ENCODE measurements at places on chromosomes 1 and 21.

DNA sequence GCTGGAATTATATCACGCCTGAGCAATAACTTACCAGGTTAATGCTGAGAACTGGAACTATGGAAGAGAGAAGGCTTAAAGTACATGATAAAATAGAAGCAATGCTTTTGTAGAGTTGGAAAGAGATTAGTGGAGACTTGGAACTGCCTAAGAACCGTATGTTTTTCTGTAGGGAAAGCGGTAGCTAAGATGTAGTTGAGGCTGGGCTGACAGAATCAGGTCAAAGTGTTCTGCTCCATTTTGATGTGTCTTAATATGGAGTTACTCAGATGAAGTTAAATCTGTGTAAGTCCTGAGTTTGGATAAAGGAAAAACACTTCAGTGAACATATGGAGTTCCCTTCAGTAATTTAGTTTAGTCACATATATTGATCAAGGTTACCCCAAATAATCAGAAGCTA is 860.9 kb upstream of the CXADR start:
- no peak for DNase-seq

- no peak for DNase-seq
Measured at GRCh38 chr1:170369417-170369816, 162.5 kb upstream of the GORAB start.

- DNase-seq = no peak
Measured at GRCh38 chr1:161954466-161954865, 69.2 kb downstream of the OLFML2B start.

GRCh38 chr1:20787840-20788795 is 1.0 kb upstream of the HP1BP3 start:
- peak; percentile 44 for DNase-seq

DNA sequence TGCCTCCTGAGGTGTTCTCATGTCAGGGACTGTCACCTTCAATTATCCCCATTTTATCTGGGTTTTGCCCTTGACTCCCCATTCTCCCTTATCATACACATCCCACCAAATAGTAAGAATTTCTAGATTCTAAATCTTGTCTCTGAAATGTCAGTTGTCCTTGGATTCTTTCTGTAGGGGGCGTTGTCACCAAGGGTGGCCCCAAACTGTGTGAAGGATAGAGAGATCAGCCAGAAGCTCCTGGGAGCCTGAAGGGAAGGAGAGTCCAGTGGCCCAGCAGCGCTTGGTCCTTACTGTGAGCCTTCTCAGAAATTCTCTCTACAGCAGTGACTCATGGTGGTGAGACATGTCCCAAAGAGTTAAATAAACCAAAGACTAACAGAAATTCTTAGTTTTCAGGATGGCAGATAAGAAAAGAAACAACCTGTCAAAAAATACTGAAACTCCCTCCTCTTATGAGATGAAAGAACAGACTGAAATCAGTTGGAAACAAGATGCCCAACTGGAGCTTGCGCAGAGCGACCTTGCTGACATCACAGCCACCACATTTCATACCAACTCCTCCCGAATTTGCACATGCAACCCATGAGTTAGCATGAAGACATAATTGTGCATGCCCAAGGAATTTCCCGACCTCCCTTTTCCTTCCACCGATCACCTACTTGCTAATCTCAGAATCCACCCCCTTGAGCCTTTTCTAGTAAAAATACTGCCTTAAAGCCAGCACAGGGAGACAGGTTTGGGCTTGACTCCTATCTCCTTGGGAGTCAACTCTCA is 109.8 kb downstream of the ELAVL4 start:
- no peak for DNase-seq

- no peak for DNase-seq
Measured at GRCh38 chr1:224348137-224348536, 8.5 kb upstream of the CNIH4 start.

DNA sequence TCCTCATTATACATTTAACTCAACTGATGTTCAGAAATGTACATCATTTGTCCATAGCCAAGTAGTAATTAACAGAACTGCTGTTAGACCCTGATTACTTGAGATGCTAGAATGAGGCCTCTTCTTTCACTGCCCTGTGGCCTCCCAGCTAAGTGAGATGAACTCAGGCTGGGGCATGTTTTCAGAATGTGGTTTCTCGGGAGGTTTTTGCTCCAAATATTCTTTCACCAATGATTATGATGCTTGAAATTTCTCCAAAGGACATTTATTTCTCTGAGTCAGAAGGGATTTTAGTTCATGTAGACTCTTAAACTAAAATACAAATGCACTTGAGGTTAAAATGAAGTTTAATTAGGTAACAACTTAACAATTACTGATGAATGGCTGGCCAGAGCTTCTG is 34.6 kb upstream of the ADAMTS5 start:
- no peak for DNase-seq

GRCh38 chr1:29903548-29904166 is 667.3 kb downstream of the PTPRU start:
- no peak for DNase-seq

- DNase-seq = peak; percentile 61
Measured at GRCh38 chr1:182069028-182069466, 7.5 kb upstream of the ZNF648 start.

DNA sequence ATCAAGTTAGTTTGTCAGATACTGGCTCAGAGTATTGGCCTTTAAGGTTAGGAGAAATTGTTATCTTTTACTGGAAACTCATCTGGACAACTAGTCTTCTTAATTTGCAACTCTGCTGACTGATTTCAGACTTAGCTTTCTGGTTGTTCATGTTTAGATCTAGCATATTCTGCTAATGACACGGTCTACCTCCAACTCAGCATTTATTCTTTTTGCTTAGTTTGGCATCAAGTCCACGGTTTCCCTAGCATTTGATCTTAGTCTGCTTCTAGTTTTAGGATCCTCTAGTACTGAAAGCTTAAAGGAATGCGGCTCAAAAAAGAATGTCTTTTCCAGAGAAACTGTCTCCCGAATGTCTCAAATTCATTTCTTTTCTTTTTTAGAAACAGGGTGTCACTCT is 75.6 kb upstream of the SLFNL1 start:
- DNase-seq = no peak

DNA sequence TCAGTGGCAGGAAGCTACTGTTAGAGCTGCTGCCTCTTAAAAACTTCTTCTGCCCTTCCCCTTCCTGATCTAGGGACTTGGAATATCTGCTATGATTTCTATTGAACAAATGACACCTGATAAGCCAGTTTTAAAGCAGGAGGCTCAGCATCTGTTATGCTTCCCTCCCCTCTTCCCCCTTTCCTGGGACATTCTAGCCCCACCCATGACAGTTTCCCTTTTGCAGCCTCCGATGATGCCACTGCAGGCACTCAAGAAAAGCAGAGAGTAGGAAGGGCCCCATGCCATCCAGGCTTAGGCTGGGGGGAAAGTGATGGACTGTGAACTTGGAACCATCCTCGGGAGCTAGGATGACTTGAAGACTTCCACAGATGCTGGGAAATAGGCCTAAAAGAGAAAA is 15.1 kb upstream of the EPB41 start:
- DNase-seq = no peak

DNA sequence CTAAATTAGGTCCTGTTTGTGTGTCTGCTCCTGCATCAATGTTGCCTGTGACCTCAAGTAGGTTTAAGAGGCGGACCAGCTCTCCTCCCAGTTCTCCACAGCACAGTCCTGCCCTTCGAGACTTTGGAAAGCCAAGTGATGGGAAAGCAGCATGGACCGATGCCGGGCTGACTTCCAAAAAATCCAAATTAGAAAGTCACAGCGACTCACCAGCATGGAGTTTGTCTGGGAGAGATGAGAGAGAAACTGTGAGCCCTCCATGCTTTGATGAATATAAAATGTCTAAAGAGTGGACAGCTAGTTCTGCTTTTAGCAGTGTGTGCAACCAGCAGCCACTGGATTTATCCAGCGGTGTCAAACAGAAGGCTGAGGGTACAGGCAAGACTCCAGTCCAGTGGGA is 79.9 kb downstream of the PRDM2 start:
- DNase-seq = no peak

GRCh38 chr1:108862698-108863477 is 6.0 kb upstream of the AKNAD1 start:
- DNase-seq = no peak

- DNase-seq = no peak
Measured at GRCh38 chr1:196651079-196651478, 764 bp upstream of the CFH start.

DNA sequence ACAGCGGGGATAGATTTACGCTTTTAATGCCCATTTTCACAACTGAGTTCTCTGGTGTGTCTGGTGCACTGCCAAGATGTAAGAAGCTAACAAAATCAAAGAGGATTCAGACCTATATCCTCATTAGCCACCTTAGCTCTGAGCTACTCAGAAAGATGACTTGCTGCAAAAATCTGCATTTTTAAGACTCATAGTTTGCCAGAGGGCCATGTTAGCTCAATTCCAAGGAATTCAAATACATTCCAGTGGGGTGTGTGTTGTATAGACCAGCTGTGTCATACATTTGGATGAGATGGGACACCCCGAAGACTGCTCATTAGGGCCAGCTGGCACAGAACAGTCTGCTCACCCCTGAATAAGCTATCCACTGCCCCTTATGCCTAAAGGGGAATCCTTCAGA is 8.9 kb downstream of the DENND2D start:
- no peak for DNase-seq

GRCh38 chr1:46180082-46180616 is 3.9 kb upstream of the P3R3URF start:
- DNase-seq = peak; percentile 85

GRCh38 chr1:34852677-34853217 is 6.8 kb downstream of the SMIM12 start:
- peak; percentile 95 for DNase-seq

DNA sequence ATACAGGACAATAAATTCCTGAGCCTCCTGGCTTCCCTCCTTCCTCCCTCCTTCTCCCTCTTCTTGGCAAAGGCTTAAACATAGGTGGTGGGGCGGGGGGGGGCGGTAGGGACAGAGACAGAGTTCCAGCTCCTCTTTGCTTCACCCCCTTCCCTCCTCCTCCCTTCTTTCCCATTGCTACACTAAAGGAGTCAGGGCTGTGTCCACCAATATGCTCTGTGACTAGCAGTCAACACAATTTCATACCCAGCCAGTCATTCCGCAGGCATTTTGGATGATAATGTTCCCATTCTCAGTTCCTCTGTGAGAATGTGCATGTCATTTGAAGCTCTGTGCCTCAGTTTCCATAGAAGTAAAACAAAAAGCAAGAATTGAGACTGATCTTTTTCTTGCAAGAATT is 1.7 kb downstream of the LMOD1 start:
- no peak for DNase-seq

- DNase-seq = no peak
Measured at GRCh38 chr1:178664278-178664677, 60.8 kb upstream of the RALGPS2 start.

GRCh38 chr1:214621236-214621635 is 18.2 kb downstream of the CENPF start:
- no peak for DNase-seq

GRCh38 chr1:2312160-2312514 is 79.2 kb downstream of the MORN1 start:
- DNase-seq = no peak

DNA sequence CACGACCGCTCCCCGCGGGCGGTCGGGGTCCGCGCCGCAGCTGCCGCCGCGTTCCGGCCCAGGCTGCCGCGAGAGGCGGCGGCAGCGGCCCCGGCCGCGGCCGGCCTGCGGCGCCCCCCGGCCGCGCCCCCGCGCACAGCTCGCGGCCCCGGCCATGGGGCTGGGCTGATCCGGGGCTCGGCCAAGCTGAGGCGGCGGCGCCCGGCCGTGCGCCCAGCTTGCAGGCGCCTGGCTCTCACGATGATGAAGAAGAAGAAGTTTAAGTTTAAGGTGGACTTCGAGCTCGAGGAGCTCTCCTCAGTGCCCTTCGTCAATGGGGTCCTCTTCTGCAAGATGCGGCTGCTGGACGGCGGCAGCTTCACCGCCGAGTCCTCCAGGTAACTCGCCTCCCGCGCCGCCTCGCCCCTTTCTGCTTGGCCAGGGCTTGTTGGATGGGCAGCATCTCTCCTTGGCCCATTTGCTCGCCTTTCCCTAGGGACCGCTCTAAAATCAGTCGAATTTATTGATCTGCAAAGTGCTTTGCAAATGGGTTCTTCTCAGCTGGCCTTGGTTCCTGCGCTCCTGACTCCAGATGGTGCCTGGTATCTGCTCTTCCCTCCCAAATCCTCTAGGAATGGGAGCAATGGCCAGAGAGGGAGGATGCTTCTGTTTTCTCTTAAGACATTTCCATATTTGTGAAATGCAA is 431 bp downstream of the EEIG2 start:
- DNase-seq = peak; percentile 79

GRCh38 chr21:26719750-26720149 is 125.5 kb downstream of the ADAMTS1 start:
- no peak for DNase-seq

GRCh38 chr21:38280867-38281266 is 24.1 kb downstream of the KCNJ15 start:
- DNase-seq = no peak

DNA sequence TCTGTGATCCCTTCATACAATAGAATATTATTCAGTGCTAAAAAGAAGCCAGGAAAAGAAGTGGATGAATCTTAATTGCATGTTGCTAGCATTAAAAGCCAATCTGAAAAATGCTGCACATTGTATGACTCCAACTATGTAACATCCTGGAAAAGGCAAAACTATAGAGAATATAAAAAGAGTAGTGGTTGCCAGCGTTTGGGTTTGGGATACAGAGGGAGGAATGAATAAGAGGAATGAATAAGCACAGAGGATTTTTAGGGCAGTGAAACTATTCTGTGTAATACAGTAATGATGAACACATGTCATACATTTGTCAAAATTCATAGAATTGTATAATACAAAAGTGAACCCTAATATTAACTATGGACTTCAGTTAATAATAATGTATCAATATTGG is 42.5 kb downstream of the GPR88 start:
- DNase-seq = no peak

- no peak for DNase-seq
Measured at GRCh38 chr1:22472596-22472995, 20.9 kb downstream of the ZBTB40 start.

DNA sequence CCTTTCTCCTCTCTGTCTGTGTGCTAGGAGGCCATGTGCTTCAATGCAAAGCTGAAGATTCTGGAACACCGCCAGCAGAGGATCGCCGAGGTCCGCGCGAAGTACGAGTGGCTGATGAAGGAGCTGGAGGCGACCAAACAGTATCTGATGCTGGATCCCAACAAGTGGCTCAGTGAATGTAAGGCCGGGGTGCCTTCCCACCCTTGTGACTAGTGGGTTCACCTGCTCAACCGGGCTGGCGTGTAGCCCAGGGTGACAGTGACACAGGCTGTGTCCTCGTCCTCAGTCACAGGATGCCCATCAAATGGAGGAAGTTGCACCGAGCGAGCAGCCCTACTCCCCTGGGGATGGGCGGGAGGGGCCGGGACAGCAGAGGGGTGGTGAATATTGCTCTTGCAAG is 544.1 kb downstream of the KIF26B start:
- no peak for DNase-seq

GRCh38 chr21:17196623-17197022 is 316.2 kb upstream of the CXADR start:
- DNase-seq = no peak

DNA sequence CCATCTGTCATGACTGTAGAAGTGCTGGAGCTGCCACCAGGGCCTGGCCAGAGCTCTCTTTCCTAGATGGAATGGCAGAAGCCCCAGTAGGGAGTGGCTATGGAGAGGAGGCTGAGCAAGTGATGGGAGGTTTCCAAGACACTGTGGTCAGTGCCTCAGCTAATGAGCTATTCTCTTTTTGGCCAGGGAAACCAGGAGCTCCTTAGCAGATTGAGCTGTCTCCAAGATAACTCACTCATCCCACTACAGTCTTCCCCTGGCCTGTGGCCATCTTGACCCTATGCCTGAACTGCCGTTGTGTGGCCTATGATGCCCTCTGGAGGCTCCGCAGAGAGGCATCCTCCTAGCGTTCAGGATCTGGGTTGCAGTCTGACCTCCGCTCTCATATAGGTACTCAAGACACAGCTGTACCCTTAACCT is 60.5 kb downstream of the ERI3 start:
- DNase-seq = peak; percentile 67

Data from small intestine (tissue), 16 donors.